ENCODE measurements at places on chromosomes 1 and 21.

DNA sequence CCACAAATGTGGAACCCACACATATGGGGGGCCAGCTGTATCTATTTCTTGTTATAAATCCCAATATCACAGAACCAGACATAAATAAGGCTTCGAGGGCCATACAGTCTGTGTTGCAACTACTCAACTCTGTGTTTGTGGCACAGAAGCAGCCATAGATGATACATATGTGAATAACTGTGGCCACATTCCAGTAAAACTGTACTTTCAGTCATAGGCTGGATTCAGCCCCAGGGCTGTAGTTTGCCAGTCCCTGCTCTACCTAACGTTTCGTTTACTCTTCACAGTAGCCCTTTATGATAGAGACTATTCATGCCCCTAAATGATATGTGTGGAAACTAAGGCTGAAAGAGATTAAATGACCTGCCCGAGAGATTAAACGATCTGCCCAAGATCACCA is 48.7 kb downstream of the FHAD1 start:
- DNase-seq: no peak

DNA sequence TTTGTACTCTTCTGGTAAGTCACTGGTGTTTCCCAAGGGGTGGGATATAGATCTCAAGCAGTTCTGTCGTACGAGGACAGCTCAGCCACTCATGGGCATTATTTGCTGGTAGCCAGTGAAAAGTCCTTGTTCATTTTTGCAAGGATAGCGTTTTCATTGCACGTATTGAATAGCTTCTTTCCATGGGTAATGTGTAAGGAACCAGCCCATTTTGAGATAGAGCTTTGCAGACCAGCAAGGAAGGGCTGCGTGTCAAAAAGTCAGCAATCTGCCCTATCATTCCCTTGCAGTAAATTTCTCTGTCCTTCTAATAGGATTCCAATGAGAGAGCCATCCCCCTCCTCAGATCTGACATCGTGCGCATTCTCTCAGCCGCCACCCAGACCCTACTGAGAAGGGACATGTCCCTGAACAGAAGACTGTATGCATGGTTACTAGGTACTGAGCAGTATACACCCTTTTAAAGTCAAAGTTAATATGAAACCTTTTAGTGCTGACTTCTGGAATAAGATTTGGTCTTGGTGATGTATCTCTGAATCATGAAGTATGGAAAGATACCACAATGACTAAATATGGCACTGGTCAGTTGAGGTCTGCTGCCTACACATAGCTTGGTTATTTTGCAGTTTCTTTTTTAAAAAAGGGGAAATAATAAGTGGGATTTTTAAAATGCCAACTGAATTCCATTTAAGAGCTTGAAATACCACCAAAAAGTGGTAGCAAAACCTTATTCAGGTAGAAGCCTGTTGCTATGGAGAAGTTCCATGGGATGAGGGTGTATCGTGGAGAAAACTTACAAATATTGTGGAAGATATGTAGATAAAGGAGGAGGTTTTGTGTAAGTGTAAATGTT is 55.3 kb downstream of the DOP1B start:
- peak; percentile 18 for DNase-seq

DNA sequence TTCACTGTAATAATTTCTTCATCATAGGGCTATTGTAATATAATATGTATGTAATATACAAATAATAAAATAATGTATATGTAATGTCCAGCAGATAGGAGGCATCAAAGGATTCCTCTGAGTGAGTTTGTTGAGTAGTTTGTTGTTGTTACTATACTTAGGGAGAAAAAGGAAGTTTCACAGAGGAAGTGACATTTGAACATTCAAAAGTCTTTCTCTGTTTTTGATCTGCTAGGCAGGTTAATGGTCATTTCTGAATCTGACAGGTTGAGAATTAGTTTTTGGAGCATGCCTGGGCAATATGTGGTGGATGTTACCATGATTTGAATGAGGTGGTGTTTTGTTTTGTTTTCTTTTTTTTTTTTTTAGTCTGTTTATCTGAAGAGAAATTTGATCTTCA is 102.1 kb downstream of the NRDC start:
- no peak for DNase-seq

GRCh38 chr1:22635436-22635835 is 992 bp upstream of the C1QA start:
- DNase-seq: no peak

DNA sequence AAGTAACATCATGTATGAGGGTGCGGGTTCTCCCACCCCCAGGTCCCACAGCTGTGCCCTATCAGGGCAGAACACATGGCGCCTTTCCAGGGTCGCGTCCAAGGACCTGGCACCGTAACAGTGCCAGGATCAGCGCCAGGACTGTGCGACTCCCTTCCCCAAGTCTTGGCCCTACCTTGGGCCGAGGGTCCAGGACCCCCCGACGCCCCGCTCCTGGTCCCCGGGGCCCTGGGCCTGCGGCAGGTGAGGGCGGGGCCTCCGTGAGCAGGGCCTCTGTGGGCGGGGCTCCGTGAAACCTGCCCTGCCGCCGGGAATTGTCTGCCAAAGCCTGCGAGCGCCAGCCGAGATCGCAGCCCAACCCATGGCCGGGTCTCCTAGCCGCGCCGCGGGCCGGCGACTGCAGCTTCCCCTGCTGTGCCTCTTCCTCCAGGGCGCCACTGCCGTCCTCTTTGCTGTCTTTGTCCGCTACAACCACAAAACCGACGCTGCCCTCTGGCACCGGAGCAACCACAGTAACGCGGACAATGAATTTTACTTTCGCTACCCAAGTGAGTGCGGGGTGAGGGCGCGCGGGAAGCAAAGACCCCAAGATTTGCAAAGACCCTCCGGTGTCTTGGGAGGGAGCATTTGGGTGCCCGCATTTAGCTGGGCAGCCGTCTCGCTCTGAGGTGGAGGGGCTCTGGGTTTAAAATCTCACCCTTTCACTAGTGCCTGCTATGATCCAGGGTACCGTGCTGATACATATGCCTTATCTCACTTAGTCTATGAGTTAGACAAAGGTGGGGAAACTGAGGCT is at the start of gene RHBG:
RHBG (plus strand) TSS at position 323 of the 796 bp plus-strand sequence; CDS start at position 362, 39 bp downstream.
- no peak for DNase-seq

GRCh38 chr1:19654886-19655717 is 9.6 kb upstream of the HTR6 start:
- no peak for DNase-seq

GRCh38 chr1:71882637-71883036 is 399.7 kb downstream of the NEGR1 start:
- DNase-seq: no peak

GRCh38 chr1:207670997-207671396 is 26.1 kb downstream of the CR1L start:
- no peak for DNase-seq

All from AG09319 (cell line).